A172 (cell line): ENCODE measurements at places on chromosomes 12 and 14.

DNA sequence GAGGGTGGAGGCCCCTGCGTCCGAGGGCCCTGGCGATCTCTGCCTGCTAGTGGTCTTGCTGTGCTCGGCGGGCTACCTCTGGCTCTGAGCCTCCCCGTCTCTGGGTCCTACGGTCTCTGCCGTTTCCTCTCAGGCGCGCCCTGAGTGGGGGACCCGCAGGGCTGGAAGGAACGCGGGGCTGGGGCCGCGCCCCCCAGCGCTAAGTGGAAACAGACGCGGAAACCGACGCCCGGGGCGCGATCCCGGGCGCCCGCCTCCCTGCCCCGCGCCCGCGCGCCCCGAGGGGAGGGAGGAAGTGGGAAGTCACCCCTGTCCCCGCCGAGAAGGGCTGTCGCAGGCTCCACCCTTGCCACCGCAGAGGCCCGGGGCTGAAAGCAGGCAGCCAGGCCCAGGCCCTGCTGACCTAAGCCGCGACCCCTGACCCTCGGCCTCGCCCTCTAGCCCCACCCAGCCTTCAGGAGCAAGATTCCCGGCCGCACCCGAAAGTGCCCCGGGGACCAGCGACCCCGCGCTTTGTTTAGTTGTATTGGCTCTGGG, 831 bp downstream of the CRIP1 start:
- no peak for DNase-seq

DNA sequence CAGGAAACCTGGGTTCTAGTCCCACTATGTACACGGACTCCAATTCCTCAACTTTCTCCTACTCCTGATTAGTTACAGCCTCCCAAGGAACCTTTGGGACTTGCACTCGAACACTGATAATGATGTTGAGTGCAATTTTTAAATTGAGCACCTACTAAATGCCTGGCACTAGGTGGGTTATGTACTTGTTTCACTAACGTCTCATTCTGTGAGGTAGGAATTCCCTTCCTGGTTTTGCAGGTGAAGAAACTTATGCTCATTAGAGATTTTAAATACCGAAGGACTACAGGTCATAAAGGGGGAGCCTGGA, 536 bp downstream of the PARPBP start:
- no peak for DNase-seq

DNA sequence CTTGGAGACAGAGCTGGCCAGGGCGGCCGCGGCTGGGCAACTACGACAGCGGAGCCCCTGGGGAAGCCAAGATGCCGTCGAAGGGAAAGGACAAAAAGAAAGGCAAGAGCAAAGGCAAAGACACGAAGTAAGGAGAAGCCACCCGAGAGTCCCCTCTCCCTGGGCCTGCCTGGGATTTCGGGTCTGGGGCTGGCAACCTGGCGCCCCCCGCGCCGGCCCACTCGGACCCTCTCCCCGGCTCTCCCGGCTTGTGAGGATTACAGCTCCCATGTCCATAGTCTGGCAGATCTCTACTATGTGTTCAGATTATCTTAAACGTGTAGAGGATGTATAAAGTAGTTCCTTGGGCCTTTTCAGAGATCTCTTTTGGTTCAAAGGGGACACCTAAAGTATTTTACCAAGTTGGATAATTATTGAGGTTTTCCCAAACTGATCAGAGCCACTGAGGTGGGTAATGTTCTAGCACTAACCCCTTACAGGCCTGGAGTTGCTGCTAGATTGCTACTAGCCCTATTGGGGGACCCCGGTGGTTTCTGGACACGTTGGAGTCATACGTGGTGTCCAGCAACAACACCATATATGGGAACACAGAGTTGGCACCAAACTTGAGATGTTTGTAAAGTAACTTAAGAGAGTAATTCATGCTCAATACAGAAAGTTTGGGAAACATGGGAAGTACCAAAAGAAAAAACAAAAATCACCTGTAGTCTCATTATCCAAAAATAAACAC, 424 bp downstream of the BBOF1 start:
- DNase-seq, result peak; percentile 11

DNA sequence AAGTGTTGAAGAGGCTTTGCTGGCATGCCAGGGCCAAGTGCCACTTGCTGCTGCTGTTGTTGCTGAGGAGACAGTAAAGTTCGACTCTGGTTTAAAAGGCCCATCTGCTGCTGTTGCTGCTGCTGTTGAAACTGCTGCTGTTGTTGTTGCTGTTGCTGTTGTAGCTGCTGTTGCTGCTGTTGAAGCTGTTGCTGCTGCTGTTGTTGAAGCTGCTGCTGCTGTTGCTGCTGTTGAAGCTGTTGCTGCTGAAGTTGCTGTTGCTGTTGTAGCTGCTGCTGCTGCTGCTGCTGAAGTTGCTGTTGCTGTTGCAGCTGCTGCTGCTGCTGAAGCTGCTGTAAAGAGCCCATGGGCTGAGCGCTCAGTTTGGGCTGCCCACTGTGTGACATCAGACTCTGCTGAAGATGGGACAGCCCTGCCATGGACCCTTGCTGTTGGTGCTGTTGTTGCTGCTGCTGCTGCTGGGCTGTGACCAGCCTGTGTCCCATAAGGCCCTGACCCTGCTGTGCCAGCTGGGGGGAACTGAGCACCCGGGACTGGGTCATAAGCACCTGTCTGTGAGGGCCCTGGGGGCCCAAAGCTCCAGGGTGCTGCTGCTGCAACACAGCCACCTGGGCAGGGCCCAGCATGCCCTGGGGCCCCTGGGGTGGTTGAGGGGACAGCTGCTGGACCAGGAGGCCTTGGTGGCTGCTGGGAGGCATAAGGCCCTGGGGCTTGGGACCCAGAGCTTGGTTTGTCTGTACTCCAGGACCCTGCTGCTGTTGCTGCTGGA, 14.3 kb upstream of the PRKAG1 start:
- DNase-seq, result no peak

- no peak for DNase-seq
Observed at GRCh38 chr14:61403411-61403810, 82.0 kb downstream of the PRKCH start.

- no peak for DNase-seq
Observed at GRCh38 chr12:49015196-49015595, 3.4 kb downstream of the PRKAG1 start.

DNA sequence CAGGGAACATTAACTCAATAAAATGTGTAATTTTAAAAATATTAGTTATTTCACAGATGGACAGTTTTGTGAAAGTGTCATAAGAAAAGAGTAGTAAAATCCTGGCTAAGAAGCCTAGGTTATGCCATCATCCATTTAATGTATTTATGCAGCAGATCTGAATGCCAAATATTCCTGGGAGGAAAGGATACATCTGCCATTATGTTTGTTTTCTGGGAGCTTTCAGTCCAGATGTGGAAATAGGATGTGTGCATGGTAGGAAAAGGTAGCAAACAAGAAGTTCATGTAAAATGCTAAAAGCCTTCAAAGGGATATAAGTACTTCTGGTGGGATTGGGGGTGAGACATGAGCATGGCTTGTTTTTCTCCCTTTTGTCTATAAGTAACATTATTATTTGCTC, 27.0 kb upstream of the CLEC14A start:
- DNase-seq, result no peak

DNA sequence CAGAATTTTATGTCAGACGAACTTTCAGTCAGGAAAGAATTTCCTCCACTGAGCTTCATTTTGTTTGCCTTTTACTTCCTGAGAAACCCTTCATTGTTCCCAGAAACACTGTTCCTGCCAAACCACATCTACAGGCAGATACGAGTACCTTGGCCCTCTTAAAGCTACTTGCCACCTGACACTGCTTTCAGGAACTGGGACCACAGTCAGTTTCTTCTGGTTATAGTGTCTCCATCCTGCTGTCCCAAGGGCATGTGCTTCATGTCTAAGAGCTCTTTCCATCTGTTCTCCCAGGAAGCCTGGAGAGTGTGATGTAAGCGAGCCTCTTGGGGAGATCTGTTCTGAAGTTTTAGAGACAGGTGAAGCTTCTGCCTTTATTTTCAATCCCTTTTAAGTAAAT, 161.7 kb upstream of the PLEKHA5 start:
- no peak for DNase-seq

DNA sequence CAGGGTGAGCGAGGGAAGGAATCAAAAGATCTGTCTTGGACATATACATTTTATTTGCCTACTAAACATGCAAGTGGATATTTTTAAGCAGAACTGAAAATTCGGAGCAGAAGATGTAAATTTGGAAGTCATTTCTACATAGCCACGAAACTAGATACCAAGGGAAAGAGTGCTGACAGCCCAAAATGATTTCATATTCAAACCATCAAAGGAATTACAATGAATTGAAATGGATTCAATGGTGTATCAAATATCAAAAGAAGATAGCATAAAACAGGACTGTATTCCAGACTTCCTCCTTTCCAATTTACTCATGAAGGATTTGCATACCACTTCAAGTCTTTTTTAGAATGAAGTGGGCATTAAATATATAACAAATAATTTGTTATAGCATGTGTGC, 313.5 kb upstream of the KITLG start:
- no peak for DNase-seq

DNA sequence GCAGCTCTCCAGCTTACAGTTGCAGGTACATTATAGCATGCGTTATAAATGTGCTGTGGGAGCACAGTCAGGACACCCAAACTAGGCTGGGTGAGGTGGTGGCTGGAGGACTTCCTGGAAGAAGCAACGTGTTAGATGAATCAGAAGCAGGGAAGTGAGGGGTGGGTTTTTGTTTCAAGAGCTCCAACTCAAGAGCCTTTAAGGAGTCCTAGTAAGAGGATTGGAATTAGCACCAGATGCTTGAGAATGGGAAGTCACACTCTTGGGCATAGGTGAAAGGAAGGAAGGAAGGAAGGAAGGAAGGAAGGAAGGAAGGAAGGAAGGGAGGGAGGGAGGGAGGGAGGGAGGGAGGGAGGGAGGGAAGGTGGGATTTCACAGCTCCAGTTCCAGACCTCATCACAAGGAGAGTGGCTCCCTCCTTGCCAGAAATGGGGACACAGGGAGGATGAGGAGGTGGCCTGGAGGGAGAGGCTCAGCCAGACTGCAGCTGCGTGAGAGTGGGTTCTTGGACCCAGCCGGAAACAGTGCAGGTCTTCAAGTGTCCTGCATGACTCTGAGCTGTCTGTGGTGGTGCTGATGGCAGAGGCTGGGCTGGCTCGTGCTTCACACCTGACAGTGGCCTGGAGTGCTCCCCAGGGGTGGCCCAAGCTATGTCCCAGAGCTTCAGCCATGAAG, 115.7 kb upstream of the GSC start:
- no peak for DNase-seq

GRCh38 chr12:50112456-50113218, 601 bp downstream of the COX14 start:
- DNase-seq, result peak; percentile 52

GRCh38 chr12:13942826-13943225, 38.6 kb downstream of the GRIN2B start:
- no peak for DNase-seq

DNA sequence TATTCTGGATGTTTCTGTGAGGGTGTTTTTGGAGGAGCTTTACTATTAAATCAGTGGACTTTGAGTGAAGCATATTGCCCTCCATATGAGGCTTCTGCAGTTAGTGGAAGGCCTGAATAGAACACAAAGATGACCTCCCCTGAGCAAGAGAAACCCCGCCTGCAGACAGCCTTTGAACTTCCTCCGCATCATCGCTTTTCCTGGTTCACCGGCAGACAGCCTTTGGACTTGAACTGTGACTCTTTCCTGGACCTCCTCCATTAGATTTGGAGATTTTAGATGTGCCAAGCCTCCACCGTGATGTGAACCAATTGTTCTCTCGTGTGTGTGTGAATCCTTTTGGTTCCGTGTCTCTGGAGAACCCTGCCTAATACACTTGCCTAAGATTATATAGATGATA, 208.4 kb downstream of the EFCAB11 start:
- no peak for DNase-seq

GRCh38 chr12:94762943-94763342, 112.6 kb upstream of the TMCC3 start:
- no peak for DNase-seq

GRCh38 chr12:106031761-106032622, 106.8 kb downstream of the NUAK1 start:
- peak; percentile 27 for DNase-seq

- no peak for DNase-seq
Observed at GRCh38 chr14:68604361-68604730, 188.5 kb downstream of the ZFP36L1 start.

DNA sequence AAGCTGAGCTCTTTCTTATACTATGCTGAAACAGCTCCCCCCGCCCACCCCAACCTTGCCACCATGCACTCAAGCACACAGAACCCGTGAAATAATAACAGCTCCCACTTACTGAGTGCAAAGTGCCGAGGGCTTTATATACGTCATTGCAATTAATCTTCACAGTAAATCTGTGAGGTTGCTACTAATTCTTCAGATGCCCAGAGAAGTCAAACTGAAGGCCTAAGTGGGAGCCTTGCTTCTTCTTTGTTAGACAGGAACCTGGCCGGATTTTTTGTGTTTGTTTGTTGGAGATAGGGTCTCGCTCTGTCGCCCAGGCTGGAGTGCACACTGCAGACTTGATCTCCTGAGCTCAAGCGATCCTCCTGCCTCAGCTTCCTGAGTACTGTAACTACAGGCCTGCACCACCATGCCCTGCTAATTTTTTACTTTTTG, 34.0 kb downstream of the VCPKMT start:
- no peak for DNase-seq

DNA sequence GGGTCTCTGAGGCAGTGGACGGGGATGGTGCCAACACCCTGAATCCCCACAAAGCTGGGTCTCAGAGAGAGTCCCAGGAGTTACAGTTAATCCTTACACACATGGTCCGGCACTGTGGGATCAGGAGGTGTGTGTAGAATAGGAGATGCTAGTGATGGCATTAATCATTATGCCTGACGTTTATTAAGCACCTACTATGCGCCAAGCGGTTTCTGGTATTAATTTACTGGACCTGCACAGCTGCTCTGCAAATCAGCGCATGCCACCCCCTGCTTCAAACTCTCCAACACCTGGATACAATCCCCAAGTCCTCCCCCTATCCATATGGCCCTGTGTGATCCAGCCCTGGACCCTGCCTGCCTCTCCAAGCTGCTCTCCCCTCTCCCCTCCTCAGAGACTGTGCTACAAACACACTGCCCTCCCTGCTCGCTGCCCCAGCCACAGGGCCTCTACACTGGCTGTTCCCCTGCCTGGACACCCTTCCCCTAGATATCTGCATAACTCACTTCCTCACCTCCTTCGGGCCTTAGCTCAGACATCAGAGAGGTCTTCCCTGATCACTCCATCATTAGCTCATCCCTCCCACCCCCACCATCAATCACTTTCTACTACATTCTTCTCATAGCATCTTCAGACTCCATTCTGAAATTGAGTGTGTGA, 86.0 kb downstream of the RFLNA start:
- DNase-seq, result no peak
